Tibial nerve (tissue), 4 donors: ENCODE measurements at places on chromosomes 4 and X.

DNA sequence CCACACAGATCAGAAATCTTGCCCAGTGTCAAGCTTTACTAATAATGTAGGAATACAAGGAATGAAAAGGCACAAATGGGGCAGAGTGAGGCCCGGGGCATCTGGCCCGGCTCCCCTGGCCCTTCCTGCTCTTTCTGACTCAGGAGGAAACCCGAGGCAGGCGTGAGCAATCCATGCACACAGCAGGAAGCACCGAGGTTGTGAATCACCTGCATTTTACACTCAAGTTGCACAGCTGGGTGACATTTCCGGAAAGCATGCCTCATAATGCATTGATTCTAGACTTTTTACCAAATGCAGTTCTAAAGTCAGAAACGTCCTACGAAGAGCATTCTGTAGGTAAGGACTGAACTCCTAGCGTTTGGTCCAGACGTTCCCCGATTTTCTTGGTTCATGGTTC lies 38.9 kb downstream of the PRIMPOL start:
- no peak overlapping the region for H3K27ac ChIP-seq
- peaks cover 6% of the 10 kb centered on the region for H3K4me1 ChIP-seq
- H3K36me3 ChIP-seq = no peaks in the 10 kb centered on the region
- H3K4me3 ChIP-seq = no peak overlapping the region
- no peaks in the 10 kb centered on the region for H3K27me3 ChIP-seq

- no peak for DNase-seq
- no peak overlapping the region for H3K4me3 ChIP-seq
- no peaks in the 10 kb centered on the region for H3K36me3 ChIP-seq
These were observed 282.0 kb upstream of the DKK2 start for GRCh38 chr4:107318078-107318477.

DNA sequence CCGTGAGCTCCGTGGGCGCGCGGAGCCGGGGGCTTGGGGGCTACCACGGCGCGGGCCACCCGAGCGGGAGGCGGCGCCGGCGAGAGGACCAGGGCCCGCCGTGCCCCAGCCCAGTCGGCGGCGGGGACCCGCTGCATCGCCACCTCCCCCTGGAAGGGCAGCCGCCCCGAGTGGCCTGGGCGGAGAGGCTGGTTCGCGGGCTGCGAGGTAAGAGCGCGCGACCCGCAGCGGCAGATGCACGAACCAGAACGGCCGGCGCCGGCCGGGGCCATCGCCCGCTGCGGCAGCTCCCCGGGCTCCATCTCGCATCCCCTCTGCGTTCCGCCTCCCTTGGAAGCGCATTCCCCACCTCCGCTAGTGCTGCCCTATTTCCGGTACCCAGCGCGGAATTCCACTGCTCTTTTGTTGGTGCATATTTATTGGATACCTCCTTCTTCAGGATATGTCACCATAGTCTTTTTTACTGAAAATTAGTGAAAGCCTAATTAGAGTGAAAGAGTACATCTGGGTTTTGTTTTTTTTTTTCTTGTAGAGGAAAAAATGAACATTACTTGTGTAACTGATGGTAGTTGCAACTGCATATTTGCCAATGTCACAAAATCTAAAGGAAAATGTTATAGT lies 797 bp downstream of the PKD2 start:
- no peaks in the 10 kb centered on the region for H3K36me3 ChIP-seq
- H3K27me3 ChIP-seq = no peaks in the 10 kb centered on the region
- peaks cover 71% of the 10 kb centered on the region for H3K4me1 ChIP-seq
- H3K4me3 ChIP-seq = peak overlapping the region; percentile 93
- no peak for DNase-seq

- no peak for DNase-seq
- H3K27me3 ChIP-seq = no peaks in the 10 kb centered on the region
- no peak overlapping the region for H3K4me3 ChIP-seq
- peaks cover 98% of the 10 kb centered on the region for H3K36me3 ChIP-seq
- no peak overlapping the region for H3K27ac ChIP-seq
These were observed 21.4 kb downstream of the NKX1-1 start for GRCh38 chr4:1384675-1385372.

DNA sequence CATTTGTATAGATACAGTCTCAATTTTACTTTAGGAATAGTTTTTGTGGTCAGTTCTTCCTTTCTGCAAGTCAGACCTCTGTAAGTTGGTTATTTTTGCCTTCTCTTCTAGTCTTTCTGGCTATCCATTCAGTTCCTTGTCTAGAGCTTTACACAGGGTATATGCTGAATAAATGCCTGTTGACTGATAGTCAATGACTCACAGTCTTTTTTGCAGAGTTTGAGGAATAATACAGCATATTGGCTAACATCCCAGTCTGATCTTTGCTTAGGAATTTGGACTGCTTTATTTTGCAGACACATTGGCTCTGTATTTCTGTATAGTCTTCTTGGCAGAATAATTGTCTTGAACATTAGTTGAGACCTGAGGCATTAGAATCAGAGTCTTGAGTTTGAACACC lies 132.4 kb downstream of the MAGEC1 start:
- DNase-seq = no peak
- no peaks in the 10 kb centered on the region for H3K27me3 ChIP-seq
- no peaks in the 10 kb centered on the region for H3K4me1 ChIP-seq
- no peak overlapping the region for H3K27ac ChIP-seq
- no peaks in the 10 kb centered on the region for H3K36me3 ChIP-seq

DNA sequence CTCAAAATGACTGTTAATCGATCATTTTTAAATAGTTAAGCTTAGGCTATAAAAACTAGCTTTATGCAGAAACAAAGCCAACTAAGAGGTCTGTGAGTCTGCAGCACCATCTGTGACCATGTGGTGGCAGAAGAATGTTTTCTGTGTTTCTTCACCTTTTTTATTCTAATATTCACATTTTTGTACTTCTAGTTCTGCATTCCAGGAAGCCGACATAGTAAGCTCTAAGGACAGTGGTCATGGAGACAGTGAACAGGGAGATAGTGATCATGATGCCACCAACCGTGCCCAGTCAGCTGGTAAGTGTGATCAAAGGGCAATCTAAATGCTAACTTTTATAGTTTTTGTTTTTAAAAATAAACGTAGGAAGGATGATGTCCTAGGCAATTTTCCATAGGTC lies 5.6 kb downstream of the PCDH10 start:
- no peaks in the 10 kb centered on the region for H3K36me3 ChIP-seq
- H3K4me1 ChIP-seq = no peaks in the 10 kb centered on the region
- peaks cover 35% of the 10 kb centered on the region for H3K27me3 ChIP-seq
- no peak for DNase-seq
- H3K27ac ChIP-seq = peak overlapping the region; percentile 21
- H3K4me3 ChIP-seq = no peak overlapping the region

- no peak overlapping the region for H3K4me3 ChIP-seq
- no peaks in the 10 kb centered on the region for H3K36me3 ChIP-seq
These were observed 57.6 kb downstream of the PROM1 start for GRCh38 chr4:16026160-16026761.

DNA sequence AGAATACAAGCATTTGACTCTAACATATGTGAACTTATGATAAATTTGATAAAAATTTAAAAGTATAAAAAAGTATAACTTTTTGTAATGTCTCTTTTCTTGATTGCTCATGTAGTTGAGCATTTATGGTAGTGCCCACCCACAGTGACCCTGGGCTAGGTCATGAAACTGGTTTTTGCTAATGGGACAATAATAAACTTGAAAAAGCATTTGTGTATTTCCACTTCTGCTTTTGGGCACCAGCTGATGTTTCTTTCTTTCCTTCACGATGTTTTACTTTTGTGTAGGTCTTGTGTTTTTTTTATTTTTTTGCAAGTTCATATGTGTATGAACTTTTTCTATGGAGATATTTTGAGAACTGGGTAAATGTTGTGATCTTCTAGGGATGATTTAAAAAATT lies 313.1 kb downstream of the CBLL2 start:
- H3K4me1 ChIP-seq = no peaks in the 10 kb centered on the region
- H3K27me3 ChIP-seq = no peaks in the 10 kb centered on the region
- no peaks in the 10 kb centered on the region for H3K36me3 ChIP-seq
- no peak overlapping the region for H3K4me3 ChIP-seq

DNA sequence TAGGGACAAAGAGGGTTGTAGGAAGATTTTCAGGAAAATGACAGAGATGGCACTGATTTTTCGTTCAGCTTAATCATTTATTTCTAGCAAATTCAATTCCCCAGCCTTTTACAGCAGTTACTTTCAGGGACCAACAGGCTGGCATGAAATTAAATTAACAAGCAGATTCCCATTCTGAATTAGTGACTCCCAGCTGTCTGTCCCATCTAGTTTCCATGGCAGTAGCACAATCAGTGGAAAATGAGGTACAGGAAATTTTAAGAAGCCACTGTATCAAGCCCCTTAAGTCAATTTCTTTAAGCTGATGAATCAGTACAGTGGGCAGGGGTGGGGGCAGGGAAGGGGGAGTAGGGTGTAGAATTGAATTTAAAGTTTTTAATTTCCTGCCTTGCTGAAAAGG lies 121.1 kb upstream of the TEX13C start:
- no peaks in the 10 kb centered on the region for H3K27me3 ChIP-seq
- H3K36me3 ChIP-seq = no peaks in the 10 kb centered on the region
- H3K27ac ChIP-seq = no peak overlapping the region
- H3K4me1 ChIP-seq = no peaks in the 10 kb centered on the region

DNA sequence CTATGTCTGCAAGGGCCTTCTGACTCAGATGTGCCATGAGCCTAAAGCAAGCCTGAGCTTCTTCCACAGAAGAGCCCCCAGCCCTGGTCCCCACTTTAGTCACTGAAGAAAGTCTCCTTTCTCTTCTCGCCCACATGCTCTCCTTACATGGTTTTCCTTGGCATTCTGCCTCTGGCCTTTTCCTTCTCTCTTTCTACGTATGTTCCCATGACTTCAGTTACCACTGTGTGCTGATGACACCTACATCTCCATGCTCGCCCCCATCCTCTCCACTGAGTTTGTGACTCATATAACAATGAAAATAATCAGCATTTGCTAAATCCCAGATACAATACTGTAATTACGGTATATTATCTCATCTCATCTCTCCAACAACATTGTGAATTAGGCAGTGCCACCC lies 149.3 kb downstream of the AMMECR1 start:
- H3K27me3 ChIP-seq = no peaks in the 10 kb centered on the region
- H3K4me1 ChIP-seq = no peaks in the 10 kb centered on the region
- H3K4me3 ChIP-seq = no peak overlapping the region
- H3K36me3 ChIP-seq = no peaks in the 10 kb centered on the region

DNA sequence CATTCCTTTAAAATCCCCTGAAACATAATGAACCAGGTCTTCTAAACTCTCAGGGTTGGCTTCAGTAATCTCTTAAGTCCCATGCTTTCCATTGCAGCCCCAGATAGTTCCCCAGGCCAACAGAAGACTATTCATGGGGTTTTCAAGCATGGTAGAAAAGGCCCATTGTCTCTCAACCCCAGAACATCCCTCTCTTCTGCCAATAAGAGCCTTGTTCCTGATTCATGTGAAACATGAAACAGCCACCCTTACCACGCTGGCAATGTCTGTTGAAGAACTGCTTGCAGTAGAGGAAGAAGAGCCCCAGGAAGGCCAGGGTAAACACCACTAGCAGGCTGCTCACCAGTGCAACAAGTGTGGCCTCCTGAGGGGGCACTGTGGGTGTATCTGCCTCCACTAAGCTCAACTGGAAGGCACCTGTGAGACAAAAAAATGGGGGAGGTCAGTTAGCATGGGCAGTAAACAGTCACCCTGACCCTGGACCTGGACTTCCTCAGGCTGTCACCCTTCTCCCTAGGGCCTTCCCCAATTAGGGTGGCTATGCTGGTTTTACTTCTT lies 36.4 kb downstream of the EDA2R start:
- DNase-seq = no peak
- no peak overlapping the region for H3K27ac ChIP-seq
- H3K36me3 ChIP-seq = no peaks in the 10 kb centered on the region
- no peaks in the 10 kb centered on the region for H3K4me1 ChIP-seq
- H3K4me3 ChIP-seq = no peak overlapping the region
- no peaks in the 10 kb centered on the region for H3K27me3 ChIP-seq

- H3K27ac ChIP-seq = no peak overlapping the region
- no peak for DNase-seq
- no peaks in the 10 kb centered on the region for H3K36me3 ChIP-seq
- no peaks in the 10 kb centered on the region for H3K27me3 ChIP-seq
These were observed 1236.5 kb downstream of the FSTL5 start for GRCh38 chr4:160927311-160927710.

DNA sequence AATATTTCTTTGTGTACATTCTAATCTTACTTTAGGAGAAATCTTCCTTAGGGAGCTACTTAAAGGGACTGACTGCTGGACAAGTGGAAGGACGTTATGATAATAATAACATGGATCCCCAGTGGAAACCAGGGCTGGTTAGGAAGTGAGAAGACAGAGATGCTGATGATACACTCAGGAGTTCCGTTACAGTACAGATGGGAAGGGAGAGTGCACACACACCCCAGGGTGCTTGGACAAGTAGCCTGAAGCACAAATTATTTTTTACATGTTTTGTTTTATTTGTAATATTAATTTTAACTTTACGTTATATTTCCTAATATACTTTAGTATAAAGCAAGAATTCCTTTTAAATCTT lies 84.1 kb downstream of the BMPR1B start:
- no peaks in the 10 kb centered on the region for H3K27me3 ChIP-seq
- no peak overlapping the region for H3K4me3 ChIP-seq
- H3K4me1 ChIP-seq = no peaks in the 10 kb centered on the region
- H3K27ac ChIP-seq = no peak overlapping the region

DNA sequence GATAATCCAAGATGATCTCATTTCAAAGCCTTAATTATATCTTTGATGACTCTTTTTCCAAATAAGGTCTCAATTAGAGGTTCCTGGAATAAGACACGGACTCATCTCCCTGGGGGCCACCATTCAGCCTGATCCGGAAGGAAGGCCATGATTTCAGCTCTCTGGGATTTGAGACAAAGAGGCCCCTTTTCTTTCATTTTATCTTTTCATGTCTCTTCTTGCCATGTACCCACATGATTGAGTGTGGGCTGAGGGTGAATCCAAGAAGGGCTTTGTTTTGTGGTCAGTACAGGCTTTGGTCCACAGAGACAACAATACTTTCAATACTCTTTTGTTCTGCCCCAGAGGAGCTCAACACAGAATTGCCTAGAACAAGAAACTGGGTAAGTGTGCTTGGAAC lies 261.2 kb downstream of the TRIML1 start:
- no peaks in the 10 kb centered on the region for H3K36me3 ChIP-seq
- H3K4me1 ChIP-seq = no peaks in the 10 kb centered on the region
- H3K4me3 ChIP-seq = no peak overlapping the region

- no peak for DNase-seq
- H3K36me3 ChIP-seq = no peaks in the 10 kb centered on the region
- no peaks in the 10 kb centered on the region for H3K27me3 ChIP-seq
- no peak overlapping the region for H3K27ac ChIP-seq
These were observed 174.6 kb downstream of the SHOX start for GRCh38 chrX:805103-805670.

DNA sequence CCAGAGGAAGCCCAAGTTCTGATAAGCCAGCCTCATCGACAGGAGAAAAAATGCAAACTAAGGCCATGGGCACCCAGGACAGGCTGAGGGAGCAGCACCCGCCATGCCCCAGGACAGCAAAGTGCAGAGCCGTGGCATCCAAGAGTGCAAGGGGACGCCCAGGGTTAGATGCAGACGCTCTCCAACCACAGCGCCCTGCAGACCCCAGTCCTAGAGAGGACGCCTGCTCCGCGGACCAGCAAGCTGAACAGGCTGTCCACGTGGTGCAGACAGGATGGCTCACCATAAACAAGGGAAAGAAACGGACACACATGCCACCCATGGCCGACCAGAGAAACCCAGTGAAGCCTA lies 32.6 kb downstream of the GAK start:
- H3K27me3 ChIP-seq = no peaks in the 10 kb centered on the region
- no peak overlapping the region for H3K27ac ChIP-seq
- H3K36me3 ChIP-seq = no peaks in the 10 kb centered on the region
- no peak for DNase-seq
- no peak overlapping the region for H3K4me3 ChIP-seq
